H1 (cell line): ENCODE measurements at places on chromosomes 2 and 18. TPM values are rescaled to one million over a fixed set of nuclear protein-coding genes. Genes with fewer than 3 reads are reported as not detected.

The AQP12B gene
- not detected in 2 replicates for polyA plus RNA-seq

The HOXD13 gene
- not detected in 2 replicates for polyA plus RNA-seq

The UGT1A6 gene
- polyA plus RNA-seq = not detected in 2 replicates

The CYP27C1 gene
- polyA plus RNA-seq = 1.3 and 1.4 TPM in 2 replicates

The MALL gene
- polyA plus RNA-seq = 7.9 and 8.0 TPM in 2 replicates

The CXCR1 gene
- polyA plus RNA-seq = not detected in 2 replicates

The PAX8 gene
- polyA plus RNA-seq = 0.02 and 0.08 TPM in 2 replicates

The MEP1B gene
- not detected in 2 replicates for polyA plus RNA-seq

The CSRNP3 gene
- 0.61 and 1.3 TPM in 2 replicates for polyA plus RNA-seq

The FAM110C gene
- 3.4 and 4.8 TPM in 2 replicates for polyA plus RNA-seq
